ENCODE measurements at places on chromosomes 16 and 17. TPM values are rescaled to one million over a fixed set of nuclear protein-coding genes. Genes with fewer than 3 reads are reported as not detected.

CXCL16 gene
- 3.0 TPM for polyA plus RNA-seq

GUCY2D gene
- 0.22 TPM for polyA plus RNA-seq

GPR179 gene
- not detected for polyA plus RNA-seq

HIRIP3 gene
- 22.0 TPM for polyA plus RNA-seq

ARHGAP23 gene
- not detected for polyA plus RNA-seq

TANC2 gene
- 3.2 TPM for polyA plus RNA-seq

TOM1L1 gene
- not detected for polyA plus RNA-seq

Data from CD8-positive, alpha-beta memory T cell (primary cell).